ENCODE measurements at places on chromosomes 1 and 21.
A peak's percentile ranks its signal among the peaks of the same experiment; 100 is the strongest.

GRCh38 chr1:225655509-225656258 lies 2.8 kb upstream of the ENAH start:
- DNase-seq: peak; percentile 73

DNA sequence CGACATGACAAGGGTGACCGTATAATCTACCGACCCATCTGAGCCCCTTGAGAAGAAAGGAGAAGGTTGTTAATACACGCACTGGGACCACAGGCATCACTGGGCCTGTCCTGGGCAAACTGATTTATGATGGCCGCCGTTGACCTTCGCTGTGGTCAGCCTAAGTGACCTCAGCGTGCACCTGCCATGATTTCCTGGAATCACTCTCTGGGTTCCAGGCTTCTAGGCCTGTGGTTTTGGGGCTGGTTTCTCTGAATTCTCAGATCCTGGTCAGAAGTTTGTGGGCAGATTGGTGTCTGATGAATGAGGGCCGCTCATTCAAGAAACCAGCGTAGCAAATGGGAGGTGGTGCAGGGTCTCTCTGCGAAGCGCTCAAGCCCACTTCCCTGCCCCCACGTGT lies 64.0 kb downstream of the SIK1 start:
- no peak for DNase-seq

- DNase-seq: peak; percentile 47
These were observed 9.6 kb downstream of the CLDN14 start for GRCh38 chr21:36470294-36470693.

DNA sequence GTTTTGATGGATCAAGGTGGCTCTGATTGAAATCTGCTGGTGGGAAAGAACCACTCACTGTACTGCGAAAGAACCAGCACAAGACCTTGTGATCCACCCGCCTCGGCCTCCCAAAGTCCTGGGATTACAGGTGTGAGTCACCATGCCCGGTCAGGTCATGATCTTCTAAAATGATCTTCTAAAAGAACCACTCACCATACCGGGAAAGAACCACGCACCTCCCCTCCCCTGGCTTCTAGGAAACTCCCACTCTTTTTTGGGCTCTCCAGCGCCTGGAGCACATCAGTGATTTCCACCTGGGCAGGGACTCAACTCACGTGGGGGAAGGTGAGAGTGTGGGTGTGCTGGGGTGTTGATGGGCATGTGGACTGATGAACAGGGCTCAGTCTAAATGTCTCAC lies 7.9 kb upstream of the RAB7B start:
- DNase-seq: no peak

DNA sequence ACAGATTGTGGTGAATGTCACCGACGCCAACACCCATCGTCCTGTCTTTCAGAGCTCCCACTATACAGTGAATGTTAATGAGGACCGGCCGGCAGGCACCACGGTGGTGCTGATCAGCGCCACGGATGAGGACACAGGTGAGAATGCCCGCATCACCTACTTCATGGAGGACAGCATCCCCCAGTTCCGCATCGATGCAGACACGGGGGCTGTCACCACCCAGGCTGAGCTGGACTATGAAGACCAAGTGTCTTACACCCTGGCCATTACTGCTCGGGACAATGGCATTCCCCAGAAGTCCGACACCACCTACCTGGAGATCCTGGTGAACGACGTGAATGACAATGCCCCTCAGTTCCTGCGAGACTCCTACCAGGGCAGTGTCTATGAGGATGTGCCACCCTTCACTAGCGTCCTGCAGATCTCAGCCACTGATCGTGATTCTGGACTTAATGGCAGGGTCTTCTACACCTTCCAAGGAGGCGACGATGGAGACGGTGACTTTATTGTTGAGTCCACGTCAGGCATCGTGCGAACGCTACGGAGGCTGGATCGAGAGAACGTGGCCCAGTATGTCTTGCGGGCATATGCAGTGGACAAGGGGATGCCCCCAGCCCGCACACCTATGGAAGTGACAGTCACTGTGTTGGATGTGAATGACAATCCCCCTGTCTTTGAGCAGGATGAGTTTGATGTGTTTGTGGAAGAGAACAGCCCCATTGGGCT lies 3.0 kb downstream of the CELSR2 start:
- DNase-seq: no peak

GRCh38 chr1:65092691-65093090 lies 55.3 kb upstream of the AK4 start:
- no peak for DNase-seq

DNA sequence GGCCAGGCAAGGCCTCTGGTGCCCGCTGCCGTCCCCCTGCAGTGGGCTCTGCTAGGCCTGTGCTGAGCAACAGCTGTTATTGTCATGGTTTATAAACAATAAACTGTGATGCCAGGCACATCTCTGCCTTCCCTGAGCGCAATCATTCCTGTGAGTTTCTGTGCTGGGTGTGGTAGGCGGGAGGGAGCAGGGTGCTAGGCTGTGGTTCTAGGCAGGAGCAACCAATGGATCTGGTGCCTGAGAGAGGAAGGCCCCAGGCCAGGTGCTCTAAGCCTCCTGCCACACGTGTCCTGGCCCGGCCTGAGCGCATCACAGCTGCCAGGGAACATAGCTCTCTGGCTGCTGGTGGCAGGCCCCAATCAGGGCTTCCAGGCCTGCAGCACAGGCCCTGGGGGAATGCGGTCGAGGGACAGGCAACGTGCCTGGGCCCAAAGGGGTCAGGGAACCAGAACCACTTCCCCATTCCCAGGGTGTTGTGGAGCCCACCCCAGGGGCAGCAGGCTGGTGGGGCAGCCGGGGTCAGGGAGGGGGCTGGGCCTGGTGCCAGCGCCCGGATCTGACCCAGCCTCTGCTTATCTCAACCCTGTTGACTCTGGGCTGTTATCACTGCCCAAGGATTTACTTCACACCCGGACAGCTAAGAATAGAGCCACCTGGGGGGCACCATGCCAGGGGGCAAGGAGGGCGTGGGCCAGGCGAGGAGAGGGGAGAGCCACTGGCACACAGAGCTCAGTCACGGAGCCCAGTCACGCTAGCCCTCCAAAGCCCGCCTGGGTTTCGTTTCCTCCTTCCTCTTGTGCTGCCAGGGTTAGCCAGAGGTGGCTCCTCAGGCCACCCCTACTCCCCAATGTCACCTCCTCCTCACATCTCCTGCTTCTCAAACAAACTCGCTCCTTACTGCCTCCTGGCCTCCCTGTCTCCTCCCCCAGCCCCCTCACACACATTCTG lies 11.5 kb downstream of the TRIM46 start:
- no peak for DNase-seq

GRCh38 chr1:92538413-92539061 lies 51.8 kb upstream of the GFI1 start:
- no peak for DNase-seq

- DNase-seq: no peak
These were observed 12.2 kb downstream of the PABPC4 start for GRCh38 chr1:39564340-39564739.

- DNase-seq: no peak
These were observed 3.2 kb downstream of the TMCC2 start for GRCh38 chr1:205230982-205231381.

DNA sequence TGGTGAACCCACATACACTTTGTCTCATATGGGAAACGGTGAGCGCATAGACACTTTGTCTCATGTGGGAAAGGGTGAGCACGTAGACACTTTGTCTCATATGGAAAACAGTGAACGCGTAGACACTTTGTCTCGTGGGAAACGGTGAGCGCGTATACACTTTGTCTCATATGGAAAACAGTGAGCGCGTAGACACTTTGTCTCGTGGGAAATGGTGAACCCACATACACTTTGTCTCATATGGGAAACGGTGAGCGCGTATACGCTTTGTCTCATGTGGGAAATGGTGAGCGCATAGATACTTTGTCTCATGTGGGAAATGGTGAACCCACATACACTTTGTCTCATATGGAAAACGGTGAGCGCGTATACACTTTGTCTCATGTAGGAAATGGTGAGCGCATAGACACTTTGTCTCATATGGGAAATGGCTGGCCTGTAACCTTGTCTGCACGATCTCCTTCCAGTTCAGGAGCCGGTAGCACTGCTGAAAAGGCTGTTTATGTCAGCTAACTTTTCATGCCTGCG lies 50.7 kb upstream of the TRAPPC10 start:
- DNase-seq: no peak

DNA sequence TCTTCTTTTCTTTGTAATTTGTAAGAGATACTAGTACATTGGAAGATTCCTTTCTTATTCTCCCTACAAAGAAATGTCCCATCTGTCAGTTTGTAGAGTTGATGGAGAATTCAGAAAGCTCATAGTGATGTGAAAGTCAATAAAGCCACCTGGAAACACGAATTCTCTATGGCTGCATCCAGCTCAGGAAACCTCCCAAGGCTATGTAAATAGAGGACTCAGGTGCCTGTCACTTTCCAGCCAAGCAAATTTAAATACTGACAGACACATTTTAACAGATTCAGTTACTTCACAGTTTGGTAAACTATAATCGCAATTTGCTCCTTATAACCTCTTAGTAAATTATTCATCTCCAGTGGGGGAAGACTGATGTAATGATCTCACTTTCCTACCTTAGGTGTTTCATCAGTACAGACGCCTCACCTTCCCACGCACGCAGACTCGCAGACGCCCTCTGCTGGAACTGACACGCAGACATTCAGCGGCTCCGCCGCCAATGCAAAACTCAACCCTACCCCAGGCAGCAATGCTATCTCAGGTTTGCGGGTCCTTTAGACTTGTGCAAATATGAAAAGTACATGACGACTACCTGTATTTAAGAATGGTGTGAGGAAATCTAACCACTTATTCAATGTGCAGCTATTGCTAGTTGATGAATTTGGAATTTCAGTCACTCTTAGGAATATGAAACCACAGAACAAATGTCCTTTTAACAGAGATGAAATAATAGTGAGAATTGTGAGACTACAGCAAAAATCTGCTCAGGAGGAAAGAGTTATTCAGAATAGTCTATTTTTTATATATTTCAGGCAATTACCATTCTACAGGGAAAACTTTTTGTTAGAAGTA lies 60.6 kb downstream of the PTPRC start:
- DNase-seq: peak; percentile 72

- DNase-seq: no peak
These were observed 261.0 kb downstream of the RHOU start for GRCh38 chr1:228996281-228996680.

GRCh38 chr1:206472454-206472853 lies 2.2 kb downstream of the IKBKE start:
- DNase-seq: peak; percentile 56
